Posterior vena cava (tissue), 2 donors: ENCODE measurements at places on chromosomes 5 and 9.

DNA sequence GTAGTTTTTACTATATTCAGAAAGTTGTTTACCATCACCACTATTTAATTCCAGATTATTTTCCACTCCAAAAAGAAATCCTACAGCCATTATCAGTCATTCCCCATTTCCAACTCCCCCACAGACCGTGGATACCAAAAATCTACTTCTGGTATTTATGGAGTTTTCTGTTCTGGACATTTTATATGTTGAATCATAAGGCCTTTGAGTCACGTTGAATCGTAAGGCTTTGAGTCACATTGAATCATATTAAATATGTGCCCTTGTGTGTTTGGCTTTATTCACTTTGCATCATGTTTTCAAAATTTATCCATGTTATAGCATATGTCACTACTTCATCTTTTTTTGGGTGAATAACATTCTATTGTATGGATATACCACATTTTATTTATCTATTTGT lies 454.1 kb upstream of the NUDT12 start:
- no peak for DNase-seq

DNA sequence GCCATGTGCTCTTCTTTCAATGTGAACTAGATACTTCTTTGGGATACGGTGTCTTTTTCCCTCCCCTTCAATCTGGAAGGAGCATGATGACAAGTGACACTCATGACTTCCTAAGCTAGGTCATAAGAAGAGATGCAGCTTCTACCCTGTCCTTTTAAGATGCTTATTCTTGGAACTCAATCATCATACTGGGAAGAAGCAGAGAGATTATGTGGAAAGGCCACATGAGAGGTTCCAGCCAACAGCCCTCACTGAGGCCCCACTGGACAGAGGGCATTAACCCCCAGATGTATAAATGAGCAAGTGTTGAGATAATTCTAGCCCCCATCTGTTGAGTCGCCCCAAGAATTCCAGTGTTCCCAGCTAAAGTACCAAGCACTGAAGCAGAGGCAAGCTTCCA lies 29.3 kb upstream of the HTR4 start:
- no peak for DNase-seq

DNA sequence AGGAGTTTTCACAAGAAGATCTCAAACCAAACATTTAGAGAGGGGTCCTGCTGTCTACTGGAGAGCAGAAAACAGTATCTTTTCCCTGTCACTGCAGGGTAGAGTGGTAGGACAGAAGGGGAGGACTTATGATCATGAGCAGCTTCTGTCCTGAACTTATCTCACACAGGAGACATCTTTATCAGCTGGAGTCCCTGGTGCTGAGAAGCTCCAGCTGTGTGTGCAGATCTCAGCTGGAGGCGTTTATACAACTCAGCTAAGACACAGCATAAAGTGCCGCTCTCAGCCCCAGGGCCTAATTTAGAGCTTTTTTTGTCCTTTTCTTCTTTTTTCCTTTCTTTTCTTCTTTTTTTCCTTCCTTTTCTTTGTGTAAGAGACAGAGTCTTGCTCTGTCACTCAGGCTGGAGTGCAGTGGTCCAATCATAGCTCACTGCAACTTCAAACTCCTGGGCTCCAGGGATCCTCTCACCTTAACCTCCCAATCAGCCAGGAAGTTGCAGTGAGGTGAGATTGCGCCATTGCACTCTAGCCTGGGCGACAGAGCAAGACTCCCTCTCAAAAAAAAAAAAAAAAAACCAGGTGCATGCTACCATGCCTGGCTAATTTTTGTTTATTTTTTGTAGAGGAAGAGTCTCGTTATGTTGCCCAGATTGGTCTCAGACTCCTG lies 31.9 kb downstream of the CCDC125 start:
- DNase-seq: no peak

GRCh38 chr9:89872426-89872912 lies 267.7 kb downstream of the GADD45G start:
- peak; percentile 49 for DNase-seq

- no peak for DNase-seq
Measured at GRCh38 chr9:129713402-129713679, 39.5 kb downstream of the PTGES start.
